ENCODE measurements at places on chromosomes 2 and 18. TPM values are rescaled to one million over a fixed set of nuclear protein-coding genes. Genes with fewer than 3 reads are reported as not detected.

DNA sequence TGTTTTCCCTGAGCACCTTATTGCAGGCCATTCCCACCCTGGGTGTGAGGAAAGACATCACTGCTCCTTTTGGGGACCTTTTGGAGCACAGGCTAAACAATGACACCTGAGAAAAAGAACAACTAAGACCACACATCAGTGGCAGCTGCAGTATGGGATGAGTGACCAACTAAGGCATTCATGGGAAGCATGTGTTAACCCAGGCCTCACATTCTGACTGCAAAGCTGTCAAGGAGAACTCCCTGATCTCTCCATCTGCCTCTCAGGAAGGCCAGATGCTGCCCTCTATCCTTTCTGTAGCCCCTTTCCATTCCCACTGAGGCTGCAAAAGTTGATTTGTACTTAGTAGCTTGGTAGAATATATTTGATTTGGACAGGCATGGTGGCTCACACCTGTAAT is 277.7 kb upstream of the FBXO11 start:
- no peak for DNase-seq

- no peak for DNase-seq
Measured at GRCh38 chr2:236819275-236820002, 249.8 kb downstream of the ACKR3 start.

GRCh38 chr18:2912357-2913299 is 65.8 kb downstream of the EMILIN2 start:
- no peak for DNase-seq

TMEM17 gene
- 3.0 TPM for total RNA-seq

TRABD2A gene
- 6.2 TPM for total RNA-seq

RAB6C gene
- total RNA-seq: not detected
